Type B pancreatic cell (in vitro differentiated cells): ENCODE measurements at places on chromosomes 6 and 20. TPM values are rescaled to one million over a fixed set of nuclear protein-coding genes. Genes with fewer than 3 reads are reported as not detected.

DNA sequence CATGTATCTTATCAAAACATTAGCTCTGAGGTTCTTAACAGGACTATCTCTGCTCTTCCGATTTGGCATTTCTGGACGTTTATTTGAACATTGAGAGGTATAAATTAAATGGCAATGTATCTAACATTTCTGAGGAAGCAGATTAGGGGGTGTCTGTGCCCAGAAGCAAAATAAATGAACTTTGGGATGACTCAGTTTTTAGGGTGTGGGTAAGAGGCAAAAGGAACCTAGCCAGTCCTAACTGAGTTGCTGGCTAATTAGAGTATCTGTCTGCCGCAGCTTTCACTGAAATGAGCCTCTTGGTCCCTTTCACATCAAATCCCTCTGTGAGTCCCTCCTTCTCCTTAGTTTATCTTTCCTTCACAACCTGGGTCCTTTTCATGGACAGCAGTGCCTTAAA is 1.1 kb downstream of the RNF144B start:
- no peak for DNase-seq
- peak overlapping the region; percentile 94 for H3K4me3 ChIP-seq
- peaks cover 17% of the 10 kb centered on the region for H3K4me1 ChIP-seq
- H3K36me3 ChIP-seq, result no peaks in the 10 kb centered on the region
- peak overlapping the region; percentile 63 for H3K27ac ChIP-seq

DNA sequence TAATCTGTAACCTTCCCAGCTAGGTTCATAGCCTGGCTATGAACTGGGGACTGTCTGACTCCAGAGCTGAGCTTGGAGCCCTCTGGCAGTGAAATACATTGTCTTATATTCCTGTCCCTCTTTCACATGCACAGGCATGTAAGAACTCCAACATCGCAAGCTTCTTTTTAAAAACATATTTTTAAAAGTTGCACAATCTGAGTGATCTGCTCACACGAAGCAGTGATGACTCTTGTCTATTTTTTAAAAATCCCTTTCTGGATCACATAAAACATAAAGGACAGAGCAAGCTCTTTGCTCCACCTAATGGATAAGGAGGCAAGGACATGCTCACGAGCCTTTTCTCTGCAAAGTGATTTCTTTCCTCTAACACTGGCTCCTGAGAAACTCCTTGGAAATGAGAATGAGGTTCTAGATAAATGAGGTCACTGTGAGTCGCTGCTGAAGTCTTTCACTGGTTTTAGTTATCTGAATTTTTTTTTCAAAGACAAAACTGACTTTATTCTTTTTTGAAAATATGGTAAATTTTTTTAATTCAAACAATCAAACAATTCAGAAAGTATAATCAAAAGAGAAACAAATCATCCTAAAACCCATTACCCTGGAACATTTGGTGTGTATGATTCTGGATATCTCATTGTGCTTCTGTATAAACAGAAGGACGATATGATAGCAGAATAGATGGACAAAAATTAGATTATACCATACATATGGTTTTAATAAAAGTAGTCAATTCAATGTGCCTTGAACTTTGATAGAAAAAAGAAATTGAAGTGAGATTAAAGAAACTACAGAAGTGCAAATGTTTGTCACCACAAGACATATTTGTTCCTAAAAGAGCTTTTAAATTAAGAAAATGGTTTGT is 30.8 kb downstream of the IL20RA start:
- H3K4me3 ChIP-seq, result no peak overlapping the region
- H3K4me1 ChIP-seq, result peaks cover 8% of the 10 kb centered on the region
- H3K27ac ChIP-seq, result no peak overlapping the region
- no peaks in the 10 kb centered on the region for H3K36me3 ChIP-seq

DNA sequence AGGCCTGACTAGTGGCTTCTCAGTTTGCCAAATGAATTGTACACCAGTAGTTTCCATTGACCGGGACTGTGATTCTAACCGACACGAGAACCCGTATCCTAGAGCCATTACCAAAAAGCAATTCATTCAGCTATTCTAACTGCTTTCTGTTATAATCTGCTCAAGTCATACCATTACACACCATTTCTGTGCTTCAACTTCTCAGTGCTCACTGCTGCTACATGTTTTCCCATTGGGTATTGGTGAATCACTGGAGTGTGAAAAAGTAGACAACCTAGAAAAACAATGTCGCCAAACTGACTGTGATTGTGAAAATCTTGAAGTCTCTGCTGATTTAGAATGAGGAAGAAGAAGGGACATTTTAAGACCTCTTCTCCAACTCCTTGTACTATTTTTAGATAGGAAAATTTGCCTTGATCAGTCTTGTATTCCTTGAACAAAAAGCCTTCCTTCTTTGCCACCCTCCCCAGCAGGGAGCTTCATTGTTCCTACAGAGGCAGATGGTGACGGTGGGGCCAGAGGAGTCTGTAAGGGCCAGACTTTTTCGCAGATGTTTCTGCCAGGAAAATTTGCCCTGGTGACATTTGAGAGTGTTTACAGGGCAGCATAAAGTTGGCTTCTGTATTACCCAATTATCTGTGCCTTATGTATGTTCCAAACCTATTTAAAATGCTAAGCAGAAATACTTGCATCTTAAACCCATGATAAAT is 31.7 kb upstream of the MAP3K4 start:
- no peak overlapping the region for H3K4me3 ChIP-seq
- H3K4me1 ChIP-seq, result peaks cover 21% of the 10 kb centered on the region
- DNase-seq, result no peak

DNA sequence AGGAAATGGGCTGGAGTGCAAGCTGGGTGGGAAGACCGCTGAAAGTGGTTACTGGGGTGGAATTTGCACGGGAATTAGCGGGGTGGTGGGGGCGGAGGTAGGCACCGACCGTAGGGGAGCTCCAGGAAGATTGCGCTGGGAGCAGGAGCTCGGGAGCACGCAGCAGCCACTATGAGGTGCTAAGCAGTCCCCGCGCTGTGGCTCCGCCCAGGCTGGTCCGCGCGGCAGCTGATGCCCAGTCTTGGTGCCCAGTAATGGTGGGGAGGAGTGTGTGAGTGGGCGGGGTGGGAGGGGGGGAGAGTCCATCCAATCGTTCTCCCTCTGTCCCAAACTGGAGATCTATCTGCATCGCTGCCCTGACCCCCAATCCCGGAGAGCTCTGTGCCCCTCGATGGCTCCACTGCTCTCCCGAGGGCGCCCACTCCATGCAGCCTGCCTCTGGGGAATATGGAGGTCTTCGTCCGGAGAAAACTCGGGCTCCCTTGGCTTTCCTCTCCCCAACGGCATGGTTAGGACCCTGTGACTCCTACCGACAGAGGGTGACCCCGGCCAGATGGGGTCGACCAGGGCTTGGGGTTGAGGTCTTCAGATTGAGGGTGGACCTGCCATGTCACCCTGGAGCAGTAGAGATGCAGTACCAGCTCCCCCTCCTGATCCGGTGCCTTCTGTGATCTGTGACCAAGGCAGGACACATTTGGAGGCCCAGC is 5.3 kb downstream of the TP53TG5 start:
- peaks cover 4% of the 10 kb centered on the region for H3K36me3 ChIP-seq
- peak overlapping the region; percentile 87 for H3K4me3 ChIP-seq
- no peak overlapping the region for H3K27ac ChIP-seq
- no peak for DNase-seq
- no peaks in the 10 kb centered on the region for H3K27me3 ChIP-seq

Gene CLPSL1
- total RNA-seq, result not detected in 2 replicates

DNA sequence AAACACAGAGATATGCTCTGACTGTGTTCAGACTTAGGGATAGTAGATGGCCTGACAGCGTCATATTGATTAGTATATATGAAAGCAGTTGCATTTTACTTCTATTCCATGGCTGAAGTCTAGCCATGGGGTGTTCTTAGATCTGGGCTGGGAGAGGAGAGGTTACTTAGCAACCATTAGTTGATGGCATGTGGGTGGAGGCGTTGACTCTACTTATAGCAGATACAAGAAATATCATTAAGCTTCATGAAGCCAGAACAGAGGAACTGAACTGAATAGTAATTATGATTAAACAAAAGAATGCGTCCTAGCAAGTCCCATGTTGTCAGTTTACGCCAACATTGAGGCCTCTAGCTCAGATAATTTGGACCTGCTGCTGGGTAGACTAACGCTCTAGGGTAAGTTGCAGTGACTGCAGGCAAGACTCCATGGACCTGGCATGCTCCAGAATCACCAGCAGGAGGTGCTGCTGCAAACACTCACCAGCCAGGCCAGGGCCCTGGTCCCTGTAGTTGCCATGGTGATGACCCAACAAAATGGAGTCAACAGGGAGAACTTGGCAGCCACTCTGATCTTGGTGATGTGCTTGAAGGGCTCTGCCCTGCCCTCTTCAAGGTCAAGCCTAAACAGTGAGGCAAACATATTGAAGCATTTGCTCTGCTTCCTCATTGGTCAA is 477.3 kb downstream of the PREX1 start:
- H3K36me3 ChIP-seq, result no peaks in the 10 kb centered on the region
- H3K4me1 ChIP-seq, result peaks cover 16% of the 10 kb centered on the region
- H3K27me3 ChIP-seq, result no peaks in the 10 kb centered on the region
- DNase-seq, result no peak
- H3K27ac ChIP-seq, result no peak overlapping the region

Gene MRAP2
- 0.74 and 1.4 TPM in 2 replicates for total RNA-seq

Gene LPIN3
- 17.5 and 31.6 TPM in 2 replicates for total RNA-seq

Gene PRL
- 0.48 TPM in 1 of 2 replicates, not detected in the other for total RNA-seq

GRCh38 chr20:7383216-7383615 is 557.0 kb downstream of the HAO1 start:
- H3K27ac ChIP-seq, result no peak overlapping the region
- H3K27me3 ChIP-seq, result no peaks in the 10 kb centered on the region
- H3K4me3 ChIP-seq, result no peak overlapping the region
- no peaks in the 10 kb centered on the region for H3K36me3 ChIP-seq
- no peak for DNase-seq
- H3K4me1 ChIP-seq, result no peaks in the 10 kb centered on the region

DNA sequence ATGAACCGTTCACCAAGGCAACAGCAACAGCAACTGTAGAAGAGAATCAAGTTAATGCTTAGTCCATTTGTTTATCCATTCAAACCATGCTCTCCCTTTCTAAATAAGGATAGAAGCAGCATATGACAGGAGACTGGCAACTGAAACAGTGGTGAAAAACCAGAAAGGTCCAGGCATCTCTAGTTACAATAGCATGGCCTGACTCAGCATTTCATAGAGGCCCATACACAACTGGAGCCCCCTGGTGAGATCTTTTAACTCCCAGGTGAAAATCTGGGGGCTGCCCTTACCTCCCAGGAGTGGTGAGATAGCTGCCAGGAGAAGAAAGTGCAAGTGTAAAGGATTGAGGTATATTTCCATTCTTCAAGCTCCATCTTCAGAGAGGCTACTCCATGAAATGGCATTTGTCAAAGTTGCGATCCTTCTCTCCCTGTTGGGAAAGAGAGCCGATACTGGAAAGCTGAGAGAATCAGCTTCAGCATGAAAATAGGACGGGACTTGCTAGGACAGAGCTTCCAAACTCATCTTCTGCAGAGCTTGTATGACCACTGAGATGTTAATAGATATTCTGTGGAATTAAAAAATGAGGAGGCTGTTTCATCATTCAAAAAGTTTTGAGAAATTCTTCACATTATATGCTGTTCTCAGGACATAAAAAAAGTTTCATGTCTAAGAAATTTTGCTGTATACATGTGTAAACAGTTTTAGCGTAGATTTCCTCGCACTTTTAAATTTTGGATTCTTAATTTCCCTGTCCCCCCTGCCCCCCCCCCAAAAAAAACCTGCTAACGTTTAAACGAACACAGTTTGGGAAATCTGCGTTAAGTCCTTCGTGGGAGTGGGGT is 10.9 kb upstream of the SLC2A12 start:
- no peak for DNase-seq
- no peaks in the 10 kb centered on the region for H3K36me3 ChIP-seq
- H3K4me1 ChIP-seq, result peaks cover 19% of the 10 kb centered on the region
- H3K27me3 ChIP-seq, result no peaks in the 10 kb centered on the region
- no peak overlapping the region for H3K4me3 ChIP-seq

GRCh38 chr6:26576407-26576843 is 20.3 kb upstream of the ABT1 start:
- peaks cover 14% of the 10 kb centered on the region for H3K4me1 ChIP-seq
- H3K4me3 ChIP-seq, result peak overlapping the region; percentile 90
- H3K27ac ChIP-seq, result no peak overlapping the region
- no peak for DNase-seq

Gene SAMD3
- 2.4 and 3.3 TPM in 2 replicates for total RNA-seq

Gene C20orf202
- total RNA-seq, result 0.24 and 0.33 TPM in 2 replicates

Gene DNMT3B
- 18.2 and 19.7 TPM in 2 replicates for total RNA-seq

DNA sequence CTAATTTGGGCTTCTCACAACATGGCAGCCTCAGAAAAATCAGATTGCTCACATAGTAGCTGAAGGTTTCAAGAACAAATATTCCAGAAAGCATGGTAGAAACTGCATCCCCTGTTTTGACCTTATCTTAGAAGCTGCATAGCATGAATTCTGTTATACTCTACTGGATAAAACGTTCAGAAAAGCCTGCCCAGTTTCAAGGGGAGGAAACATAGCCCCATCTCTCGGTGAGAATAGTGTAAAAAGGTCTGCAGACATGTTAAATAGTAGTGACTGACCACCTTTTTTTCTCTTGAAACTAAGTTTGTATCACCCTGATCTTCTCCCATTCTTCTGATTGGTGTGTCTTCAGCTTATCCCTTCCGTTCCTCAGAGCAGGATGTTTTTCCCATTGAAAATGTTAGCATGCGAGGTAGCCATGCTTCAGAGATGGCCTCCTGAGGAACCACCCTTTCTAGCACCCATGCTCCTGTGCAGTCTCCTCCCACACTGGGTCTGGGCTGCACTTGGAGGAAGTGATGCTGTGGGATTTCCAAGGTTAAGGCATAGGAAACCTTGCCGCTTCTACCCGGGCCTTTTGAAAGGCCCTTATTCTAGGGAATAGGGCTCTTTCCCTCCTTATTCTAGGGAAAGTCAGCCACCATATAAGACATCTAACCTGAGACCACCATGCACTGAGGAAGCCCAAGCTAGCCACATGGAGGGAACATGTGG is 50.1 kb downstream of the MARCKS start:
- no peaks in the 10 kb centered on the region for H3K36me3 ChIP-seq
- peaks cover 17% of the 10 kb centered on the region for H3K4me1 ChIP-seq
- H3K27ac ChIP-seq, result no peak overlapping the region
- peaks cover 9% of the 10 kb centered on the region for H3K27me3 ChIP-seq
- no peak for DNase-seq

DNA sequence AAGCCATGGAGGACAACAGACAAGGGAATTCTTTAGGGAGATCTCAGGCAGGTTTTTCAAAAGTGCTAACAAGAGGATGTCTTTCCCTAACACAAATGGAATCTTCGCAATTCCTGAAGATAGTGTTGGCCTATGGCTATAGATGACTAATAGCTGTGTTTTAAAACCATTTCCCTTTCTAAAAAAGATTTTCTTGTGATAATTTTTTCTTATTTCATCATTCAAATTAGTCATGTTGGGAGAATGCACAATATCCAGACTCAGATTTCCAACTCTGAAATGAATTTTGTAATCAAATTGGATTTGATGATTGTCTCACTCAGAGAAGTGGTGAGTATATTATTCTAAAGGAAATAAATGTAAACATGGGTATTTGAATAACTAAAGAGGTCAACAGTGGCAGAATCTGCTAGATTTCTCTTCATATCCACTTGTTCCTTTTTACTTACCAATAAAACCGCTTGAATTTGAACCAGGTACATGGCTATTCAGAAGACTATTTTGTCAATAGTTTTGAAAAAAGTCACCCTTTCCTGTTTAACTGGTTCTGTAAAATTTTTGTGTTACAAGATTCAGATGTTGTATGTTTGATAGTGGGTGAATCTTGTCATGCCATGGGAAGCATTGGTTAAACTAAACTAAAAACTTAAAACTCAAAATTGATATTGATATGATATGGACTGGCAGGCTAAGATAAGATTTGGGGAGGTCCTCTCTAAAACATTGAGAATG is 1223.7 kb upstream of the EYS start:
- H3K4me3 ChIP-seq, result no peak overlapping the region
- no peak for DNase-seq
- no peaks in the 10 kb centered on the region for H3K27me3 ChIP-seq

GRCh38 chr6:14375930-14376329 is 258.4 kb downstream of the CD83 start:
- H3K36me3 ChIP-seq, result peaks cover 4% of the 10 kb centered on the region
- H3K27ac ChIP-seq, result no peak overlapping the region
- no peak for DNase-seq
- no peak overlapping the region for H3K4me3 ChIP-seq
- H3K4me1 ChIP-seq, result peaks cover 25% of the 10 kb centered on the region
